ENCODE measurements at places on chromosomes 12 and 14.

- DNase-seq = no peak
Measured at GRCh38 chr12:52331039-52331438, 9.8 kb upstream of the KRT83 start.

- no peak for DNase-seq
Measured at GRCh38 chr14:35403114-35403602, 1.4 kb downstream of the NFKBIA start.

DNA sequence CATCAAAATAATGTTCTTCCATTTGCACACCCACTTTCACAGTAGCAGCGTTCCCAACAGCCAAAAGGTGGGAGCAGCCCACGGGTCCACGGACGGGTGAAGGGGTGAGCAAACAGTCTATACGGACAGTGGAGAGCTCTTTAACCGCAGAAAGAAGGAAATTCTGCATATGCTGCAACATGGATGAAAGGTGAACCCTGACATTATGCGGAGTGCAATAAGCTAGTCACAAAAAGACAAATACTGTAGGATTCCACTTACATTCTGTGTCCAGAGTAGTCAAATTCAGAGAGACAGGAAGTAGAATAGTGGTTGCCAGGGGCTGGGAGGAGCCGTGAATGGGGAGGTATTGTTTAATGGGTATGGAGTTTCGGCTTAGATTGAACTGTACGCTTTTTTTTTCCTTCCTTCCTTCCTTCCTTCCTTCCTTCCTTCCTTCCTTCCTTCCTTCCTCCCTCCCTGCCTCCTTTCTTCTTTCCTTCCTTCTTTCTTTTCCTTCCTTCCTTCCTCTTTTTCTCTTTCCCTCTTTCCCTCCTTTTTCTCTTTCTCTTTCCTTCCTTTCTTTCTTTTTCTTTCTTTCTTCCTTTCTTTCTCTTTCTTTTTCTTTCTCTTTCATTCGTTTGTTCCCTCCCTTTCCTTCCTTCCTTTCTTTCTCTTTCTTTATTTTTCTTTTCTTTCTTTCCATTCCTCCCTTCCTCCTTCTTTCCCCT, 15.8 kb upstream of the ANKRD9 start:
- DNase-seq = no peak

DNA sequence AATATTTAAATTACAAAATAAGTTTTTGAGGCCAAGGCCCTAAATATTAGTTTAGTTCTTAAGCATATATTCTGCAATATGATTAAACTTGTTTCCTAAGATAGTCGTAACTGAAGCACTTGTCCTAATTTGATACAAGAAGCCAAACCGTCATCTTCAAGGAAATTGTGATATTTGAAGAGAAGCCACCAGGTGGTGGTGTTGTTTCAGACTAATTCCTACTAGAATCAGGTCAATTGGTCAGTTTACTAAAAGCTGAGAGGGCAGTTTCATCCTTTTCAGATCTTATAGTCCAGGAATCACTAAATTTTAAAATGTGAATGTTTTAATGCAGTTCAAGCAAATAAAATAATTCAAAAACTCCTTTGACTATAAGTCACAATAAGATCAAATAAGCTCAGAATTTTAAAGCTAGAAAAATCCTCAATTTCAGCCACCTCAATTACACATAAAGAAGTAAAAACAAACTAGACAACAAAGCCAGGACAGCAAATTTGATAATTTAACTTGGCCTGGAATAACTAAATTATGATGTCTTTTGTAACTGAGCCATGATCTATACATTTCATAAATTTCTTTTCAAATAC, 7.1 kb upstream of the ARL1 start:
- DNase-seq = no peak

DNA sequence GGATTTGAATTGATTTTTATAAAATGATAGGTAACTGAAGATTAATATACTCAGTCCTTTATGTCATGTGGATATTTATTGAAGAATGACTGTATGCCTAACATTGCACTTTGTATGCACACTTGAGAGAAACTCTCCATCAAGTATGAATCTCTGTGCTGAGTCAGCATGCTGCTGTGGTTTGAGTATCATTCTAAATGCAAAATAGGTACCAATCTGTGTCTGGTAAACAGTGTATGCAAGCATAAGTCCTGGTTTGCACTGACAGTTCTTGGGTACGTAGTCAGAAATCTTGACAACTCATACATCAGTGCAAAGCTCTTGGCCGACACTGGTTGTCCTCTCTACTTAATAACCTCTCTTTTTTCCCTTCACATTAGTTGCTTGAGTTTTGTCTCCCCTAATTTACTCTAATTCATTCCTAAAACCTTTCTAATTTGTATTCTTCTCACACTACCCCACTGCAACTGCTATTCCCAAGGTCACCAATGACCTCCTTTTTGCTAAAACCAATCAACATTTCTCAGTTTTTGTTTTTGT, 21.8 kb downstream of the MGAT4C start:
- DNase-seq = no peak

- DNase-seq = no peak
Measured at GRCh38 chr14:68111097-68111852, 291.7 kb downstream of the RAD51B start.

Measured in C1 segment of cervical spinal cord (tissue), 14 donors.